ENCODE measurements at places on chromosomes 1 and 21. TPM values are rescaled to one million over a fixed set of nuclear protein-coding genes. Genes with fewer than 3 reads are reported as not detected.

Gene BARHL2
- total RNA-seq: not detected

Gene LEFTY1
- 0.44 TPM for total RNA-seq

Gene PLA2G4A
- total RNA-seq: 7.1 TPM

Gene FMO5
- total RNA-seq: 1.0 TPM

Gene RNF187
- 22.3 TPM for total RNA-seq

Gene CLCA1
- total RNA-seq: not detected

Data from muscle of leg (tissue), 16 donors.